ENCODE measurements at places on chromosomes 2 and 18.

DNA sequence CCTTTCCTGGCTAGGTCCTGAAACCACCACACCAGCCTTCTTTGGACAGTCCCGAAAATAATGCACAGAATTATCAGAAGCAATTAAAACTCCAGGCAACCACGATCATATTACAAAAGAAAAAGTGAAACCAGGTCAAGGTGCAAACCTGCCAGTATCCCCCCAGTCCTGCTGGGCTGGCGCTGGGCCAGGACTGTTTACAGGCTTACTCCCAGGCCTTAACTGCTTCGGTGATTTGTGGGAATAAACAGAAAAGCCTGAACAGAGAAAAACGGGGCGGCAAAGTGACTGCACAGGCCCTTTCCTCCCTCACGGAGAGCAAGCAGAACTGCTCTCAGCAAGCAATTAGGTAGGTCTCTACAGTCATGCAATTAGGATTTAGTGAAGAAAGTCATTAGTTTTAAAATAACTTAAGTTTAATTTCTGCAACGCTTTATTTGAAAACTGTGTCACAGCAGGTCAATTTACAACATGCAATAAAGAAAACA is 1.3 kb downstream of the HDAC4 start:
- DNase-seq: no peak

DNA sequence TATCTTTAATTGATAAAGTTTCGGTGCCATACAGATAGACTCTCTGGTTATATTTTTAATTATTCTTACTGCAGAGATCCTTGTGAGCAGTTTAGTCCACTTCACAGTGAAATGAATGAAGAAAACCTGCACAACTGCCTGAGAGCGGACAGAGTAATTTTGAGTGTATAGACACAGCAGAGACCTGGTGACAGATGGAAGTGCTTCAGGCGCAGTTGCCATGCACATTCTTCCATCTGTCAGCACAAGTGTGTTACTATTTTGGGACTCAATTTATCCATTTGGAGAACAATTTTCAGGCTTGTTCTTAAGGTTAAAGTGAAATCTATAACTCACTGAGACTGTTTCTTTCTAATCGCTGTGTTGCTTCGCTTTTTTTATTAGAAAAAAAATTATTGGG is 147.8 kb upstream of the SPHKAP start:
- no peak for DNase-seq

GRCh38 chr2:23135481-23136100 is 249.4 kb upstream of the KLHL29 start:
- DNase-seq: no peak

DNA sequence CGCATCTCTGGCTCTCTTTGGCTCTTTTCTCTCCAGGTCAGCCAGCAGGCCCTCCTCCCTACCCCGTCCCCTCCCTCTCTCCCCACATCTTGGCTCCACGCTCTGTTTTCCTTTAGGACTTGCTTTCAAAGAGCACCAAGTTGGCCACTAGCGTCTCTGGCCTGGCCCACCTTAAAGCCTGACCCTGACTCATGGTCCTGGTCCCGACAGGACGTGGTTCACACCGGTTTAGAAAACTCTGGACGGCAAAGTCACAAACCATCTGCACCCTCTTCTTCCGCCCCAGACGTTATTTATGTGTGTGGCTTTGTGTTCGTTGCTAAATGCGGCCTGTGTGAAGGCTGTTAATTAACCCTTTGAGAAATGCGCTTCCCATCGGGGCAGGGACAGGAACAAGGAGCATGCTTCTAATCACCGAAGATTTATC is 169.0 kb upstream of the HAAO start:
- DNase-seq: peak; percentile 93

GRCh38 chr2:107729440-107729839 is 97.3 kb upstream of the RGPD4 start:
- DNase-seq: no peak

DNA sequence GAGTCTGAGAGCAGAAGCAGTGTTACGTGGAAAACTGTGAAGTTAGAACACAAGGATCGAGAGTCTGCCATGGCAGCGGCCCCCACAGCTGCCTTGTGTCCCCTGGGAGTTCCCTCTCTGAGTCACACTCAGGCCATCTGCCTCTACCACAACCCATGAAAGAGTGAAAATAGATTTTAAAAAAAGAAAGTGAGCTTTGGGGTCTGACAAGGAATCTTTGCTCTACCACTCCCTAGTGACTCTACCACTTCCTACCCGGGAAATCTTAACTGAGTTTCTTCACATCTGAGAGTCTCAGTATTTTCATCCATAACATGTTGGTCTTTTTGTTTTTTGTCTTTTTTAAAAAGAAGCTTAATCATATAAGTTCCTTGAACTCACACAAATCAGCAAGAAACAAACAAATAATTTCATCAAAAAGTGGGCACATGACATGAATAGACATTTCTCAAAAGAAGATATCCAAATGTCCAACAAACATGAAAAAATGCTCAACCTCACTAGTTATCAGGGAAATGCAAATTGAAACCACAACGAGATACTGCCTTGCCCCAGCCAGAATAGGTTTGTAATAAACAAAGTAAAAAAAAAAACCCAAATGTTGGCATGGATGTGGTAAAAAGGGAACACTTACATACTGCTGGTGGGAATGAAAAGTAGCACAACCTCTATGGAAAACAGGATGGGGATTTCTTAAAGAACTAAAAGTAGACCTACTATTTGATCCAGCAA is 2.4 kb upstream of the MSGN1 start:
- DNase-seq: no peak

GRCh38 chr2:8544171-8544785 is 137.6 kb upstream of the ID2 start:
- peak; percentile 83 for DNase-seq

DNA sequence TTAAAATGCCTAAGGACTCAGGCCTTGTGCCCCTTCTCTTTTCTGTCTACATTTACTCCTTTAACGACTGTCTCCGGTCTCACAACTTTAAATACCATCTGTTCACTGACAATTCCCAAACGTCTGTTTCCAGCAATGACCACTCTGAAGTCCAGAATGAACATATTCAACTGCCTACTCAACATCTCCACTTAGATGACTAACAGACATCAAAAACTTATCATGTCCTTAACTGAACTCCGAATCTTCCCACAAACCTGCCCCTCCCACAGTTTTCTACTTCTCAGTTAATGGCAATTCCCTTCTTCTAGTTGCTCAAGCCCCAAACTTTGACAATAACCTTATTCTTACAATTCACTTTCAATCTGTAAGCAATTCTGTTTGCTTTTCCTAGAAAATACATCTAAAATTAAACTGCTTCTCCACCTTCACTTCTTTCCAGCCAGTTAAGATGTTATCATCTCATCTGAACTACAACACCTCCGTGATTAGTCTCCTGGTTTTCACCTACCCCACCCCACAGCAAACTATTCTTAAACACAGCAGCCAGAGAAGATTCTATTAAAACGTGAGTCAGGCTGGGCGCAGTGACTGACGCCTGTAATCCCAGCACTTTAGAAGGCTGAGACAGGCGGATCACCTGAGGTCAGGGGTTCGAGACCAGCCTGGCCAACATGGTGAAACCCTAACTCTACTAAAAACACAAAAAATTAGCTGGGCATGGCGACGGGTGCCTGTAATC is 2.8 kb downstream of the C1D start:
- no peak for DNase-seq

DNA sequence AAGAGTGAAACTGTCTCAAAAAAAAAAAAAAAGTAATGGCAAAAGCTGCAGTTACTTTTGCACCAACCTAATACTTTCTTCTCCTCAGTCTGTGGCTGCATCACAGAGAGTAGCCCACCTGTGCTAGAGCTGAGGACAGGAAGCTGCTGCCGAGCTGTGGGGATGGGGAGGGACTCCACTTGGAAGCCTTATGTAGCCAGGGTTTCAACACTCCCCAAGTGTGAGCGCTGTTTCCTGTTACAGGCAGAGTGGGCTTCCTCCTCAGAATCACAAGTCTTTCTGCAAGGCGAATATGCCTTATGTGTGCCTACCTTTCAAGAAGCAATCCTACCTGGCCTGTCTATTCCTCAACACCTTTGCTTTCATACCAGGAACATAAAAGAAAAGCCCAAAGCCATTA is 36.3 kb upstream of the CYP27C1 start:
- no peak for DNase-seq

DNA sequence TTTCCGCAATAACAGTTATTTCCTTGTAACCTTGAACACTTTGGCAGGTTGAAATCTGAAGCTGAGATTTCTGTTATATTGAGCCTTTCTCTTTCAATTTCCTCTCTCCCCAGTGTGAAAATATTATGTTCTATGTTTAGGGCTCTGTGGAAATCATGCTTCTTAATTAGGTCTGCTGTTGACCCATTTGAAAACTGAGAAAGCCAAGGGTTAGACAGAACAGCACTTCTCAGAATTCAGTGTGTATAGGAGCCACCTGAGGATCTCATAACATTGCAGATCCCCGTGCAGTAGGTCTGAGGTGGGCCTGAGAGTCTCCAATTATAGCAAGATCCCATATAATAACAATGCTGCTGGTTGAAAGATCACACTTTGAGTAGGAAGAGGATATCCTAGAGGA is 230.2 kb upstream of the NT5C1B start:
- no peak for DNase-seq

GRCh38 chr2:143717053-143717452 is 587.8 kb downstream of the ARHGAP15 start:
- DNase-seq: no peak

- no peak for DNase-seq
Observed at GRCh38 chr18:44041553-44041952, 639.1 kb upstream of the SETBP1 start.

DNA sequence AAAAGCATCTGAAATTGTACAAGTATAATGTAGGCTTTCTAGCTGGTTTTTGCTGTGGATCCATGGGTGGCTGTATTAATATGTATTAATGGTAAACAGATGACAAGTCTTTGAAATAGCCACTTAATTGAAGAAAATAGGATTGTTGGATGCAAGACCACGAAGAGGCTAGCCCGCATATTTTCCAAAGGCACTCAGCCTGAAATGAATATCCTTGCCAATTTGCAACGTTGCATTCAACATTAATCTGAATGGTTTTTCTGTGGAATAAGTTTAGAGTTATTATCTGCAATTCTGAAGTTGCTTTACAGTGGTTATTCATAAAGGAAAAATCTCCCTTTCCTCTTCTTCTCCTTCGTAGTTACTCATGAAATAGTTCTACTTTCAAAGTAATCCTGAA is 86.2 kb upstream of the SPATS2L start:
- DNase-seq: no peak

- no peak for DNase-seq
Observed at GRCh38 chr2:30862054-30862651, 54.9 kb upstream of the CAPN13 start.

DNA sequence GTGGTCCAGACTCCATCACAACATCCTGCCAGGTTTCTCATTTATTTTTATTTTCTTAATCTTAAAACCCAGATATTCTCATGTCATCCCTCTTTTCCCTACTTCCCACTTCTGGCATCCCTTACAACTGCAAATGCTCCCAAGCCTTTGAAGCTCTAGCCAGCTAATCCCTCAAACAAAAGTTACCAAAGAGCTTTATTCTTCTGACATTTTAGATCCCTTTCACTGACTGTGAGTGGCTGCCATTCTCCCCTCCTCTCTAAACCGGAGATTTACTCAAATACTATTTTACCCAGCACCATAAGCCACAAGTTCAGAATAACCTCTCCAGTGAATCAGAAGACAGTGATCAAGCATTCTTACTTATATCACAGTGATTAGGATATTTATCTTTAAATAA is 569.0 kb upstream of the SYT4 start:
- DNase-seq: no peak

DNA sequence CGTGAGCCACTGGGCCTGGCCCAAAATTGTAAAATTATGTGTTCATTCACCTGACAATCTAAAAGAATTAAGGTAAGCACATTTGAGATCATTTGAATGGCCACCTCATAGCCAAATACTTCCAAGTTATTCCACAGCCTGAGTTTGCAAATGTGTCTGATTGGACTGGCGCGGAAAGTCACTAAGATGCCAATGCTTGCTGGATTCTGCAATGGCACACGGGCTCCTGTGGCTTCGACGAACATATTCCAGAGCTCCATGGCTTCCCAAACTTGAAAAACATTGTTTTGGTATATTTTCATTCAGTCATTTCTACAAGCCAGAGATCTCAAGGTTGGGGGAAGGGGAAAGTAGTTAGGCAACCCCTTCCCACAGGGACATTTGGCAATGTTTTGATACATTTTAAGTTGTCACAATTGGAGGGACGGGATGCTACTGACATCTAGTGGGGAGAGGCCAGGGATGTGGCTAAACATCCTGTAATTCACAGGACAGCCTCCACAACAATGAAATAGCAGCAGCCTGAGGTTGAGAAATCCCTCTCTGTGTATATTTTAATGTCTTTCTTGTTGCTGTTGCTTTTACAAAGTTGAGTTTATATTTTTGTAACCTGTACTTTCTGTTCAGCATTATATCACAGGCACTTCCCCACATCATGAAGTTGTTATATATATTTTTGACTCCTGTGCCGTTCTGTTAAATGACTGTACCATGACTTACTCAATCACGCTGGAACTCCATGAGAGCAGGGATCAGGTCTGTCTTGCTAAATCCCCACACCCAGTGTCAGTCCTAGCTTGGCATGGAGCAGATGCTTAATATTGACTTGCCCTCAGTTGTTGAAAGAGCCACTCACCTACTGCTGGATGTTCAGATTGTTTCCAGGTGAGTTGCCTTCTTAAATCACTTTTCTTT is 56.9 kb downstream of the COL4A4 start:
- DNase-seq: peak; percentile 37

- no peak for DNase-seq
Observed at GRCh38 chr2:42812899-42813479, 20.6 kb upstream of the HAAO start.

DNA sequence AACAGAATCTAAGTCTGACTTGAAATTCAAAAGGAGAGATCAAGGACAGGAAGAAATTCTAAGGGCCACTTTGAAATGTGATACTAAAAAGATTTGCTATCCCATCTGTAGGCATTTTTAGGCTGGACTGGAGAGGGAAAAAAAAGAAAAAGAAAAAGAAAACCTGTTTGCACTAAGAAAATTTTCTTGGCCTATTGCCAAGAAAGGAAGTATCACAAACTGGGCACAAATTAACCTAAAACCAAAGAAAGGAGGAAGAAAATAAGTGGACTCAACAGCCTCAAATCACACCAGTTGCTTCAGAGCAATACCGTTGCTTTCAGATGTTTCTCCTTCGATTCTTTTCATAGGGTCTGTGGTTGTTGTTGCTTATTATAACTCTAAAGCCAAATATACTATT is 287.9 kb upstream of the VRK2 start:
- DNase-seq: no peak

- no peak for DNase-seq
Observed at GRCh38 chr2:216366777-216367471, 5.4 kb downstream of the MARCHF4 start.

- DNase-seq: no peak
Observed at GRCh38 chr18:2451556-2451955, 119.7 kb downstream of the METTL4 start.

- DNase-seq: no peak
Observed at GRCh38 chr18:46196627-46197243, 92.5 kb downstream of the HAUS1 start.

Measured in lower leg skin (tissue), 4 donors.